ENCODE measurements at places on chromosomes 4 and X.

- peak; percentile 69 for DNase-seq
Measured at GRCh38 chrX:112851806-112852205, 11.2 kb upstream of the AMOT start.

DNA sequence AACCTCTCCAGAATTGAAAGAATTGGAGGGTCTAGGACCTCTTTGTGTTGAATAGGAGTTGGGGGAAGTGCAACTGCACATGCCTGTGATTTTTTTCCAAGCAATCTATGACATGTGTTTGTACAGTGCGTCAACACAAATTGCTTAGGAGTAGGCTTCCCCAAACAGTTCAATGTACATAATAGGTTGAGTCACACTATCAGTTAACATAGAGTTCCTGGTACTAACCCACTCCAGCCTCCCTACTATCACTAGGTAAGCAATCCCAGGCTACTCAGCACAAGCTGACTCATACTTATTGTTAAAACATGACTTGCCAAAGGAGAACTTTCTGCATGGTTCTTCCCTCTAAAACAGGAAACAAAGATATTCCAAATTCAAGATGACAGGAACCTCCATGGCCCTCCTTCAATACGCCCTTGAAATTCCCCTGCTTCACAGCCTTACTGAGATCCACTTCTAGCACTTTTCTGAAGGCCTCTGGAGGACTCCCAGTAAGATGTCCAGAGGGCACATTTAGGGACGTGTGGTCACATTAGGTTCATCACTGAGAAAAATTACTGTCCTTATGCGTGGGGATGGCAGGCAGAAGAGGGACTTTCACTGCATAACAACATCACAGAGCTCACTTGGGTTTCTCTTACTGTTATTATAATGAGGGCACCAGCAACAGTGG lies 8.4 kb upstream of the VSIG1 start:
- no peak for DNase-seq

GRCh38 chr4:148068065-148068911 lies 336.4 kb downstream of the ARHGAP10 start:
- no peak for DNase-seq

GRCh38 chrX:149841929-149842328 lies 39.1 kb upstream of the MAGEA8 start:
- DNase-seq = no peak

DNA sequence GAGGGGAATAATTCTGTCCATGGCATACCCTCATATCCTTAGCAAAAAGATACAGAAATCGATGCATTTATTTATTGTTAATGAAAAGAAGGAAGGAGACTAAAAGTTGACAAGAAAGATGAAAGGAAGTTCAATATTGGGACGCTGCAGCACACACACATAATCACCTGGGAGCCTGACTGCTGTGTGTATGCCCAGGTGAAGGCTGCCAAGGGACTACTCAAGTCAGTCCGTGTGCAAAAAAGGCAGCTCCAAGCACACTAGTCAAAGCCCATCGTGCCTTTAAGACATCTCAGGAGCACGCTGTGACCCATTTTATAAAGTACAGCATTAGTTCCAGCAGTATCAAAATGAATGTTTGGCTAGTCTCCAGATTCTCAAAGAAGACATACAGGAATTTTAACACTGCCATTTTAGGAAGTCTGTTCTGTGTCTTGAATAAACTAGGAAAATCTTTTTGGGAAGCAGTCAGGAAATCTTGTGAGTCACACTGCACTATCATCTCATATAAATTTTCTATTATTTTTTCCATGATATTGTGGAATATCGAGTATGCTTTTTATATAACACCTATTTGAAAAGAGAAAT lies 363.9 kb downstream of the GASK1B start:
- DNase-seq = no peak

GRCh38 chr4:108596344-108596743 lies 24.0 kb upstream of the RPL34 start:
- DNase-seq = no peak

DNA sequence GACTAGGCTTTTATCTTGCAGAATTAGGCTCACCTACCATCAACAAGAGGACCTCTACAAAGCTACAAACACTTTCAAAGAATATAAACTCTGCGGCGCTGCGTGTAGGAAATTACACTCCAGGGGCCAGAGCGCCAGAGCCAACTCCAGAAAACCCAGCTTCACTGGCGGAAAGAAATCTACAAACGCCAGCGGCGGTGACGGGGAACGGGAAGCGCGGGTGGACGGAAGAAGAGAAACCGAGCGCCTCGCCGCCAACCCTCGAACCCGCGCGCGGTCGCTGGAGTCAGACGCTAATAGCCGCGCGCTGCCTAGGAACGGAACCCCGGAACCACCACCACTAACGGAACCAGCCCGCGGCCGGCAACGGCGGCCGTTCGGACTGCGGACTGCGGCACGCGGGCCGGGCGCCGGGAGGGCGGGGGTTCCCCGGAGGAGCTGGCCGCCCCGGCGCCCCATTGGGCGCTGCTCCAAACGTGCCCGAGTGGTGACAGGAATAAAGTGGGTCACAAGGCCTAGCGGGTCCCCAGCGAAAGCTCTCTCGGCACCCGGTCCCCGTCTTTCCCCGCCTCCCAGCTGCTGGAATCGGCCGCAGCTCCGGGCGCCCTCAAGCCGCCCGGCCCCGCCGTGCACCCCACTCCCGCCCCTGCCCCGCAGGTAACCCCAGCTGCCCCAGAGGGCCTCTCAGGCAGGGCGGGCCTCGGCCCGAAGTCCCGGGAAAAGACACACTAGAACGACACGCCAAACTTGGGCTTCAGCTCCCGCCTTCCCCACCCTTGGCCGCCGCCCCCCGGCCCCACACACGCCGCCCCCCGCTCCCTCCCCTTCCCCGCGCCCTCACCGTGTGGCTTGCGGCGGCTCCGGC lies 836 bp downstream of the CLOCK start:
- DNase-seq = peak; percentile 87

- DNase-seq = peak; percentile 1
Measured at GRCh38 chrX:17812763-17813162, 48.3 kb downstream of the RAI2 start.

DNA sequence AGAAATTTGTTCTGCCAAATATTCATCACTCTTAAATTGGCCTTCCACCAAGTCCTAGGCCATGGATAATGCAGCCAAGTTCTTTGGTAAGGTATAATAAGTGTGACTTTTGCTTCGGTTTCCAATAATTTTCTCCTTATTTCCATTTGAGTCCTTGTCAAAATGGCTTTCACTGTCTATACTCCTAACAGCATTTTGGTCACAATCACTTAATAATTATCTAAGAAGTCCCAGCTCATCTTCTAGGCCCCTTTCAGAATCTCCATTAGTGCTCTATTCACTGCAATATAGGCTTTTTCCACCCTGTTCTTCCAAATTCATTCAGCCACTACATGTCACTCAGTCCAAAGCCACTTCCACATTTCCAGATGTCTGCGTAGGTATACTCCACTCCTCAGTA lies 51.0 kb upstream of the SPIN4 start:
- DNase-seq = no peak

DNA sequence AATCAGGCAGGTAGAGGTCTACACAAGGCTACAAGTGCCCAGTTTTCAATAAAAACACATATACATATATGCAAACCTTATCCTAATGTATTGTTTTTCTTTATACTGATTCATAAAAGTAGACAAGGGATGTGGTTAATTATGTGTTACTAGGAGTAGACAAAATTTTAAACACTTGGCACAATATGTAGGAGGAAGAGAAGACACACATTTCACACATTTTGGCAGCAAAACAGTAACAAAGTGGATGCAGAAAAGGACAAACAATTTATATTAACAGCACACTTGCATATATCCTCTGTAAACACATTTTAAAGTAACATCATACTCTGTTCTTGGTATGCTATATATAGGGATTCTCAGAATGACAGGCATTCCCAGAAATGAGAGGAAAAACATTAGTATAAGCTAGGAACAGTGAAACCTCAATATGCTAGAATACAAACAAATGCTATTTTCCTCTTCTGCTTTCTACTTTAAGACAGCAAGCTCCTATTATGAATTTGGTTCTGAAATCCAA lies 63.8 kb downstream of the GPRIN3 start:
- no peak for DNase-seq

DNA sequence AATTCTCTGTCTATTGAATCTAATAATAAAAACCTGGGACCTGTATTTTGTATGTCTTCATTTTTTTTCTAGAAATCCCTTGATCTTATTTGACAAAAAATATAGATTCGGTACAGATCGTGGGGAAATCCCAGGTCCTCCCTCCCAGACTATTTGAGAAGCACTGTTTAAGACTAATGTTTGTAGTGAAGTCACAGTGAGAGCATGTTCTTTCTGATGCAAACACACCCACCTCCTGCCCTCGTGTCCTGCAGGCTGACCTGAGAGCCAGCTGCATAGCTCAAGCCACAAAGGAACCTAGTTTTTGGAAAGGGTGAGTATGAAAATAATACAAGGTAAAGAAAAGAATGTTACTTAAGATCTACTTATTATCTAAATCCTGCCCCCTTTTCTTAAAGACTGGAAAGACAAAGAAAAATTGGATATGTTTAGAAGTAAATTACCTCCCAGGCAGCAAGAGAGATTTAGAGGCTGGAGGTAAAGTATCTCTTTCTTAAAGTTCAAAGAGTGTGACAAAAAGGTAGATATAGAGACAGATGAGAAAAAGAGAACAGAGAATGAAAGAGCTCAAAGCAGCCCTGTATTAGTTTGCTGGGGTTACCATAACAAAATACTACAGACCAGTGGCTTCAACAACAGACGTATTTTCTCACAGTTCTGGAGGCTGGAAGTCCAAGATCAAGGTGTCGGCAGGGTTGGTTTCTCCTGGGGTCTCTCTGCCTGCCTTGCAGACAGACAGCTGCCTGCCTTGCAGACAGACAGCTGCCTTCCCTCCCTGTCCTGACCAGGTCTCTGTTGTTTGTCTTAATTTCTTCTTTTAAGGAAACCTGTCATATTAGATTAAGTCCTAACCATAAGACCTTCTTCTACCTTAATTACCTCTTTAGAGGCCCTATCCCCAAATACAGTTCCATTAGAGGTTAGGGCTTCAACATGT lies 20.4 kb upstream of the DCTD start:
- DNase-seq = no peak

DNA sequence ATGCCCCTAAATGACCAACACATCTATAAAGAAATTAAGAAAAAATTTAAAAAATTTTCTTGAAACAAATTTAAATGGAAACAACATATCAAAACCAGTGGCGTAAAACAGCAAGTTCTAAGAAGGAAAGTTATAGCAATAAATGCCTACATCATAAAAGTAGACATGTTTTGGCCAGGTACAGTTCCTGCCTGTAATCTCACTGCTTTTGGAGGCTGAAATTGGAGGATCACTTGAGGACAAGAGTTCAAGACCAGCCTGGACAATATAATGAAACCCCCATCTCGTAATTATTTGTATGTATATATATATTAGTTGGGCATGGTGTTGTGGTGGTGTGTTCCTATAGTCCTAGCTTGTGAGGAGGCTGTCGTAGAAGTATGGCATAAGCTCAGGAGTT lies 672.4 kb upstream of the GRID2 start:
- DNase-seq = no peak

DNA sequence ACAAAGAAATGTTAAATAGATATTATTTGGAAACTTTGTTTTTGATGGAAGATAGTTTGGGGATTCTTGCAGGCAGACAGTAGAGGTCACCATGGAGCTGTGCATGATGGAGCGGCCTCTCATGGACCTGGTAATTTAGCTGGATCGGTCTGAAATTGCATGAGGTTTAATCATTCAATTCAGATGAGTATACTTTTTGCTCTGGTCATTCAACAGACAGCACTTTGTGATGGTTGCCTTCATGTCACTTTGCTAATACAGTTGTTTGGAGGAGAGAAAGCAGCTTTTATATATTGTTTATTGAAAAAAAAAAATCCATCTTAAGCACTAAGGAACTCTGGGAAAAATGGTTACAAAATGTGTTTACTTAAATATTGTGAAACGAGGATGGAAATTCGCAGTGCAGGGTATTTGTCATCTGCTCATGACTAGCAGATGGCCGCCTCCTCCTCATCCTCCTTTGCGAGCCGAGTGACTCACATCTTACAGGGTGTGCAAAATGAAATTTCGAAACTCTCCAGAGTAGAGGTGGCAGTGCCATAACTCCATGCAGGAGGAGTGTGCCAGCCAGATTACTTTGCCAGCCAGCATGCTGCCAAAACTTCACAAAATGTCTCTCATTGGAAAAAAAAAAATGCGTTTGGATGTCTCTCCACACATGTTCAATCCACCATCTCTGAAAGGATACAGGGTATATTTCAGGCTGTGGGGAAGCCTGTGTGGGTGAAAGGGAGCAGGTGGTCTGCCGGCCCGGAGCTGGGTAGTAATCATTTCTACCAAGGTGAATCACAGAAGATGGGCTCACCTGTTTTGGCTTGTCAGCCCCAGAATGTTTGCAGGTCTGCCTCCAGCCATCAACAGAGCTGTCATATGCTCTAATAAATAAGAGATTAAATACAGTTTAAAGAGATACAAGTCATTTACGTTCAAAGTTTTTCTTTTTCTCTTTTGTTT lies 314.9 kb upstream of the DIPK2B start:
- DNase-seq = peak; percentile 22

- no peak for DNase-seq
Measured at GRCh38 chrX:111375747-111376146, 36.2 kb downstream of the DCX start.

- DNase-seq = no peak
Measured at GRCh38 chr4:9969526-9970398, 51.5 kb downstream of the SLC2A9 start.

GRCh38 chr4:147117431-147117830 lies 171.8 kb upstream of the TTC29 start:
- DNase-seq = no peak

GRCh38 chr4:17437396-17437795 lies 74.5 kb downstream of the QDPR start:
- DNase-seq = no peak

- DNase-seq = no peak
Measured at GRCh38 chr4:88720451-88721428, 23.1 kb upstream of the NAP1L5 start.

DNA sequence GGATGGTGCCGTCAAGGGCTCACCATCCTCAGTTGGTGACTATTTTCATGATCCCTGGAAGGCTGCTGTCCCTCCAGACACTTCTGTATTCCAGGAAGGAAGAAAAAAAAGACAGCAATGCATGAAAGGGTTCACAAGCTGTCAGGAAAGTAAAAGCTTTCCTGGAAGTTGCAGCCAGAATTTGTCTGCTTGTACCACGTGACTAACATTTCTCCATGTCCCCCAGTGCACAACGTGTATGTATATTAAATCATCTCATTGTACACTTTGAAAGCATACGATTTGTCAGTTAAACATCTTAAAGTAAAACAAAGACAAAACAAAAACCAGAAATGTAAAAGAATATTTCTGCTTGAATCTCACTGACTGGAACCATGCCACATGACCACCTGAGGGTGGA lies 127.4 kb upstream of the CLNK start:
- DNase-seq = no peak

- DNase-seq = no peak
Measured at GRCh38 chr4:96379524-96379923, 539.6 kb downstream of the PDHA2 start.

- DNase-seq = no peak
Measured at GRCh38 chr4:26789208-26789607, 71.4 kb upstream of the STIM2 start.

Data from GM12865 (cell line).